ENCODE measurements at places on chromosomes 4 and X. TPM values are rescaled to one million over a fixed set of nuclear protein-coding genes. Genes with fewer than 3 reads are reported as not detected.

GRCh38 chr4:131159261-131159660, 1989.8 kb upstream of the PCDH10 start:
- no peak for DNase-seq

- no peak for DNase-seq
These were observed 91.9 kb upstream of the SH3RF1 start for GRCh38 chr4:169362607-169363006.

DNA sequence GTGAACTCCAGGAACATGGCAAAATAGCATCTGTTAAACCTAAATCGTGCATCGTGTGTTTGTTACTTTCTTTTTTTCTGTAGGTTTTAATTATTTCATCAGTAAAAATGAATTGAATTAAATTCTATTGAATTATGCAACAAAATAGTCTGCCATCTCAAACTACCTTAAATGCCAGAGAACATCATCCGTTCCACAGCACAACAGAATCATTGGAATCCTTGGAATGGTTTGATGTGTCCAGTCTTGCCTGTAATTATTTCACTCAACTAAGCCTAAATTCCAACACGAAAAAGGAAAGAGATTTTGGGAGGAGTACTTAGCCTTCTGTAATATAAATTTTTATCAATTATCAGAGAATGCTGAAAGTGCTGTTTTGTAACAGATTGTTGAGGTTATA, 17.1 kb upstream of the SLC7A11 start:
- DNase-seq, result no peak

GRCh38 chrX:100207331-100208024, 202.6 kb downstream of the PCDH19 start:
- no peak for DNase-seq

GRCh38 chr4:4521136-4521535, 20.7 kb downstream of the STX18 start:
- DNase-seq, result no peak

DNA sequence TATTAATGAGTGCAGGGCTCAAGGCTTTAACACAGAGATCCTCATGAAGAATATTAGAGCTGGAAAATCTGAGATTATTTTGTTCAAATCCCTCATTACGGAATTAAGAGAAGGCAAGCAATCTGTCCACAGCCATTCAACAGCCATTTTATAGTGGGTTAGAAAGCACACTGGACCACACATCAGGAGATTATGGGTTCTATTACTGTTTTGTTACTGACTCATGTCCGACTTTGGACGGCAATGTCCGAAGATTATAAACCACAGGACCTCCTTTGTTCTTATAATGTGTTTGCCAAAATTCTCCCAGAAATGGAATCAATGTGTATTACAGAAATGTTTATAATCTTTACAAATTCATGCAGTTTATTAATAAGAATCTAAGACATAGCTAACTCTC, 8.1 kb downstream of the LAMTOR3 start:
- DNase-seq, result no peak

DNA sequence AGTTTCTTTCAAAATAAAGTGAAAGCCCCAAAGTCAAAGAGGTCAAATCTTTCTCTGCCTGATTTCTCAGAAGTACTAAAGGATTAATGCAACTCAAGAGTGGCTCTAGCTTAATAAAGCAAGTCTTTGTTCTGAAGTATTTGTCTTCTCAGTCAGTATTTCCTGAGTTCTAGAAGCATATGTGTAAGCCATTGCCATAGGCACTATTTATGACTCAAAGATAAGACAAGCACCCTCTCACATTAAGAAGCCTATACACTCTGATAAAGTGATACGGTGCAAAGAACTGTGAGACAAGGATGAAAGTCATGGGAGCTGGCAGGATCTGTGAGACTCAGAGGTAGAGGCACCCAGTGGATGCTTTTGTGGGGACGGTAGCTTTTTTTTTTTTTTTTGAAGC, 60.9 kb downstream of the AASDH start:
- no peak for DNase-seq

- no peak for DNase-seq
These were observed 30.2 kb upstream of the NKX6-1 start for GRCh38 chr4:84529169-84529751.

DNA sequence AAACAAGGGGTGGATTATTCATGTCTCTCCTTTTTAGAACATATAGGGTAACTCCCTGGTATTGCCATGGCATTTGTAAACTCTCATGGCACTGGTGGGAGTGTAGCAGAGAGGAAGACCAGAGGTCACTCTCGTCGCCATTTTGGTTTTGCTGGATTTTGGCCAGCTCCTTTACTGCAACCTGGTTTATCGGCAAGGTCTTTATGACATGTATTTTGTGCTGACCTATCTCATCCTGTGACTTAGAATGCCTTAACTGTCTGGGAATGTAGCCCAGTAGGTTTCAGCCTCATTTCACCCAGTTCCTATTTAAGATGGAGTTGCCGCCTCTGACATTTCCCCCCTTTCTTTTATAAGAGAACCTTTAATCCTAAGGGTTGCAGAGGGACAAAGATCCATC, 45.8 kb downstream of the MGST2 start:
- DNase-seq, result no peak

DNA sequence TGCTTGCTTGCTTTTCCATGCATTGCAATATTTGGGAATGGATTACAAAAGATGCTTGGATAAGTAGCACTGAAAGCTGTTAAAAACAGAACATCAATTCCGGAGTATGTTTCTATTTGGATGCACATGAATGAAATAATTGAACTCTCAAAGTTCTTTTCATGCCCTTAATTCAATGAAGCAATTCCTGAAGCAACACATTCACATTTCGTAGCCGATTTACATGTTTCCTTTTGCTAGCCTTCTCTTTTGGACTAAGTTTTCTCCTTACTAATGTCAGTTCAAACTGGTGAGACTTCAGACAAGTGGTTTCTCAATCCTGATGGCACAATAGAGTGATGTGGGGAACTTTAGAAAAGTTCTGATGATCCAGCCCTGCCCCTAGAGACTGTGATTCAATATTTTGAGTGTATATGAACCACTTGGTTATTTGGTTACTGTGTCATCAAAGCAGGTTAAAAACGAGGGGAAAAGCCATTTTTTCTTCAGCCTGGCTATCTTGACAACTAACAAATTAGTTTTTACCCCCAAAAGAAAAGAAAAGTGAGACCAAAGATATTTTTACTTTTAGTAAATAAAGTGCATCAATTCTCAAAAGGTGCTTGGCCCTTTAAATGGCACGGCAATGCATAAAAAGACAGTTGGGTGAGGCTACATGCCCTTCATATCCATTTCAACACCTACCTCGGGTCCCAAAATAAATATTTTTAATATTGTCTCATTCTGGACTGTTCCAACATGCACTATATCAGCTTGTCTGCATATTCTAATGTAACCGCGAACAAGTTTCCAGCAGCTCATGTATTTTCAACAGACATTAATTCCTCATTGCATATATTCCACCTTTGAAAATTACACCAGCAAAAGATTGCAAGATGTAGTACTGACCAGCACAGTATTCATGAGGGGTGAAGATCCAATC, 90.1 kb upstream of the RPL34 start:
- DNase-seq, result no peak

DNA sequence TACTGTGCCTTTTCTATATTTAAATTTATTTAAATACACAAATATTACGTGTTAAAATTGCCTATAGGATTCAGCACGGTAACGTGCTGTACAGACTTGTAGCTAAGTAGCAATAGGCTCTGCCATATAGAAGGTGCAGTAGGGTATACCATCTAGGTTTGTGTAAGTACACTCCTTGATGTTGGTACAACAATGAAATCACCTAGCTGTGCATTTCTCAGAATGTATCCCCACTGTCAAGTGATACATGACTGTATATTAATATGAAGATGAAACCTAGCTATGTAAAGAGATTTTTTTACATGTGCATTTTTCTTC, 431.2 kb downstream of the KCTD8 start:
- no peak for DNase-seq

DNA sequence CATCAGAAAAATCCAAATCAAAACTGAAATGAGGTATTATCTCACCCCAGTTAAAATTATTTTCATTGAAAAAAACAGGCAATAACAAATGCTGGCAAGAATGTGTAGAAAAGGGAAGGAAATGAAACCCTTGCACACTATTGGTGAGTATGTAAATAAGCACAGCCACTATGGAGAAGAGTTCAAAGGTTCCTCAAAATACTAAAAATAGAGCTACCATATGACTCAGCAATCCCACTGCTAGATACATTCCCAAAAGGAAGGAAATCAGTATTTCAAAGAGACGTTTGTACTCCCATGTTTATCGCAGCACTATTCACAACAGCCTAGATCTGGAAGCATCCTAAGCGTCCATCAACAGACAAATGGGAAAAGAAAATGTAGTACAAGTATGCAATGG, 932.4 kb downstream of the PCDH18 start:
- DNase-seq, result no peak

- no peak for DNase-seq
These were observed 90.6 kb upstream of the AFAP1 start for GRCh38 chr4:8030121-8030781.

The ITIH6 gene
- 0.05 TPM for polyA plus RNA-seq

The CNKSR2 gene
- polyA plus RNA-seq, result 1.5 TPM

The TACC3 gene
- 40.0 TPM for polyA plus RNA-seq

The HGFAC gene
- 2.7 TPM for polyA plus RNA-seq

The FAM241A gene
- 1.5 TPM for polyA plus RNA-seq

The XPNPEP2 gene
- polyA plus RNA-seq, result 87.4 TPM

The MAPK10 gene
- 86.8 TPM for polyA plus RNA-seq

The DCAF4L1 gene
- polyA plus RNA-seq, result 0.23 TPM

The TMEM31 gene
- polyA plus RNA-seq, result 1.4 TPM

The HMX1 gene
- polyA plus RNA-seq, result not detected

The PAK3 gene
- polyA plus RNA-seq, result 7.2 TPM

All from renal cortex interstitium (tissue), 15 donors.